Stimulated activated CD4-positive, alpha-beta T cell treated with anti-CD3 and anti-CD28 coated beads, Interleukin-1b, Interleukin-23, amount 100 ng/mL, for 1 hour (primary cell): ENCODE measurements at places on chromosomes 4 and X.

GRCh38 chr4:141081921-141082395, 51.3 kb downstream of the RNF150 start:
- DNase-seq = no peak

DNA sequence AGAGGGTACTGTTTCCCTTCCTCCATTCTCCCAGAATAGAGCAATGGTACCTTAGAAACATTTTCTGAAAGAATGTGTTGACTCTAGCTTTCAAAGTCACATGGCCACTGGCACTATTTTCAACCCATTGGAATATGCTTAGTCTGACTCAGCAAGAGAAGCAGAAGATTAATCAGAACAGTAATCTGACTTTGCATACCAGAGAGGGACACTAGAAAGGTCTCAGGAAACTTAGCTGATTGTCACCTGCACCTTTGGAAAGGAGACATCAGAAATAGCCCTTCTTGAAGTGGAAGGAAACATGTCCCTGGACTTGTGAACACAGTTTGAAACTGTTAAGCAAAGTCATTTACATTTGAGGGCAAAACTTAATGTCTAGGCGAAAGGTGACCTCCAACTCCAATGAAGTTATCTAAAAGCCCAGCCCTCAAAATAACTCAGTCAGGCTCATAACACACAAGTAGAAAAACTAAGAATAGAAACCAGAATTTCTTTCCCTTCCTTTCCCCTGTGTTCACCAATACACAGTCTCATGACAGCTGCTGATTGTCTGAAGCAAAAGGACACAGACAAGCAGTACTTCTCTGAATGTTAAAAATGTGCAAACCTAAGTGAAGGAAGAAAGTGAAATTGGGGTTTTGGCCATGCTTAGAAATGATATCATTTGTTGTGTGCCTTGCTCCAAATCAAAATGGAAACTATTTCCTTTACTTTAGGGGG, 270.8 kb downstream of the GRIA3 start:
- DNase-seq = no peak

GRCh38 chr4:100882661-100883060, 364.8 kb upstream of the EMCN start:
- DNase-seq = no peak

GRCh38 chr4:182896421-182896820, 20.8 kb downstream of the DCTD start:
- no peak for DNase-seq

GRCh38 chrX:2498781-2499302, 1.9 kb downstream of the DHRSX start:
- DNase-seq = no peak

DNA sequence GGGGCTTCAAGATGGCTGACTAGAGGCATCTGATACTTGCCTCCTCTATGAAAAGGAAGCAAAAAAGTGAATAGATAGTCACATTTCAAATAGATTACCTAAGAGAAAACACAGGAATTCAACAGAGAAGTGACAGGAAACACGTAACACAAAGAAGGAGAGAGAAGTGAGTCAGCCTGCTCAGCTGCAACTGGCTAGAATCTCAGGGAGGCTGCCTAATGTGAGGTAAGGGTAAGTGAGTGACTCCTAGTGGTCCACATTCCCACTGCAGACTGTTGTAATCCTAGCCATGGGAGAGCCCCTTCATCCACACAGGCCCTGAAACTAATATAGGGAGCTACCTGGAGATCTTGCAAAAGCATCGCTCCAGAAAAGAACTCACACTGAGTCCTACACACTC, 179.2 kb downstream of the SLC7A11 start:
- no peak for DNase-seq

DNA sequence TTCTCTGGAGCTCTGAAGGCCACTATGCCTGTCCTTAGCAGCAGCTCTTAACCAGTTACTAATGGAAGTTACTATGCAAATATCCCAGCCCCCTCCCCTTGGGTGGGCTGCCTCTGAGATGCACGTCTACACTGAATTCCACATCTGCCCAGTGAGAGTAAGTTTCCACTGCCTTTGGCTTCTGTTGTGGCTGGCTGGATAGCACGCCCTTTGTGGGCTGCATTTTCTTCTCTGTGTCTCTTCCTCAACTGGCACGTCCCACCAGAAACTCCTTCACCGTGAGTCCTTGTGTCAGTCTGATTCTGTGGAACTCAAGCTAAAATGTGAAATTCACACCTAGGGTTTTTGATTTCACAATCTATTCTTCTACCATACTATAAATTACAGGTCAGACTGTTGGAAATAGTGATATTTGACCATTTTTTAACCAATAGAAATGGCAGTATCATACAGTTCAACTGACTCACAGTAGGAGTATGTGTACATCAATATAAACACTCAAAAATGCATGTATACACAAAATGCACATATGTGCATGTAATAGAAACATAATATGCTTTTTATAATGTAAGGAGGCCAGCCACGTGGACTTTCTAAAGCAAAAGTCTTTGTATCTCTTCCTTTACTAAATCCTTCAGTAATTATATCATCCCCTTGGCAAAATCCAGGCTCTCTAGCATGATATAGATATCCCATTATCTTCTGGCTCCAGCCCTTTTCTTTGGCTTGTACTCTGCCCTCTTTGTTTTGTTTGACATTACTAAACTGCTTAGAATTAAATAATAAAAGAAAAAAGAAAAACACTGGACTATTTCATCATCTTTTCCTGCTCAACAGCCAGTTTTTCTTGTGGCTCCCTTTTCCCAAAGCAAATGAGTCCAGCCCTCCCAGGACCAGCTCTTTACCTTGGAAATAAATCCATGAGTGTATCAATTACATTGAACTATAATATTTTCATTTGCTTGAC, 33.2 kb upstream of the LDB2 start:
- DNase-seq = no peak

GRCh38 chrX:150032742-150033141, 94.5 kb upstream of the EOLA2 start:
- no peak for DNase-seq

DNA sequence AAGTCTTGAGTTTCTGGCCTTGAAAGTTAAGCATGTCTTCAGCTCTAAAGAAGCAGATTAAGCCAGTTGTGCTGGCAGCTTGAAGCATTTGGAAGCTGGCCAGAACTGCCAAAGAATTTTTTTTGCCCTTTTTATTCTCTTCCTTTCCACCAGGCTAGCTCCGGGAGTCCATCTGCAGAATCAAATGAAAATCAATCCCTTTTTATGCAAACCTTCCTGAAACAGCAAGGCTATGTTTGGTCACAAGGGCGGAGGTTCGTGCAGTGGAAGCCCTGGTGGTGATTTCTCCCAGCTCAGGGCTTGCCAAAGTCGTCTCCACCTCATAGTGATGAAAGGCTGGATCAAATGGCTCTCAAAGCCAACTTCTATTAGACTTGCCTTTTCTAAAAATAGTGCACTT, 21.6 kb upstream of the C4orf54 start:
- DNase-seq = no peak

- DNase-seq = no peak
Measured at GRCh38 chr4:123522081-123522480, 125.5 kb downstream of the SPRY1 start.

DNA sequence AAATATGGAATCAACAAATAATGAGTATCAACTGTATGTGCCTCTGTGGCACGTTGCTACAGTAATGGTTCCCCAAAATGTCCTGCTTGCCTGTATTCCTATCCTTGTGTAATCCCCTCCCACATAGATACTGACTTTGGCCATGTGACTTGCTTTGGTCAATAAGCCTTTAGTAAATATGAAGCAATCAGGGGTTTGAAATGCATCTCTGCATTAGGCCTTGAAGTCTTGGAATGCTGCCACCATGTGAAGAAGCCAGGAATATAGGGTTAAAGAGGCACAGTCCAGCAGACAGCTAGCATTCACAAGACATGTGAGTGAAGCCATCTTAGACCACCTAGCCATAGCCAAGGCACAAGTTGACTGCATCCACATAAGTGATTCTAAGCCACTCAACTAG, 190.9 kb downstream of the GABRB1 start:
- no peak for DNase-seq

DNA sequence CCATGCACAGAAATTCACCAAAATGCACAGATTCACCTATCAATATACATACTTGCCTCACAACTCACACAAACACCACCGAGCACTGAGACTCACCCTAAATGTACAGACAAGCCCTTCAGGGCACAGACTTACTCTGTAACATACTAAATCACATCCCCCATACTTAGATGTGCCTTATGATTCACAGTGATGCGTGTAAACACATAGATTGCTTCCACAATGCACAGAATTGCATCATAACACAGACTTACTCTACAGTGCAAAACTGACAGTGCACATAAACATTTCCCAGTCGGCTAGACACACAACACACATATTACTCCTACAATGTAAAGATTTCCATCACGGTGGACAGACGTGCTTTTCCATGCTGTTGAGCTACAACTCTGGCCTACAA, 6.2 kb downstream of the LINC00632 start:
- no peak for DNase-seq

GRCh38 chrX:13764281-13764680, 29.7 kb downstream of the OFD1 start:
- no peak for DNase-seq

DNA sequence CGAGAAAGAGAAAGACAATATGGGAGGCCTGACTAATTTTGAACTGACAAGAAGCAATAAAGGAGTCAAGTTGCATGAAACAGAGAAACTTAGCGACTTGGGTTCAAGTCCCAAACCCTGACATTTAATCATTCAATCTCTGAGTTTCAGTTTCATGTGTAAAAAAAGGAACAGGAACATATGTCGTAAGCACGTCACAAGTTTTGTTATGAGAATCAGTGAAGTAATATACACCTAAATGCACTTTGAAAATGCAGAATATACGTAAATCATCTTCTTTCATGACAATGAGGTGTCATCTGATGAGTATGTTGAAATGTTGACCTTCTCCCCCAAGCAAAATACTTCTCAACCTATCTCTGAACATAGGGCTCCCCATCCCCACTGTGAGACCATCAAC, 10.4 kb downstream of the ACOT9 start:
- no peak for DNase-seq

DNA sequence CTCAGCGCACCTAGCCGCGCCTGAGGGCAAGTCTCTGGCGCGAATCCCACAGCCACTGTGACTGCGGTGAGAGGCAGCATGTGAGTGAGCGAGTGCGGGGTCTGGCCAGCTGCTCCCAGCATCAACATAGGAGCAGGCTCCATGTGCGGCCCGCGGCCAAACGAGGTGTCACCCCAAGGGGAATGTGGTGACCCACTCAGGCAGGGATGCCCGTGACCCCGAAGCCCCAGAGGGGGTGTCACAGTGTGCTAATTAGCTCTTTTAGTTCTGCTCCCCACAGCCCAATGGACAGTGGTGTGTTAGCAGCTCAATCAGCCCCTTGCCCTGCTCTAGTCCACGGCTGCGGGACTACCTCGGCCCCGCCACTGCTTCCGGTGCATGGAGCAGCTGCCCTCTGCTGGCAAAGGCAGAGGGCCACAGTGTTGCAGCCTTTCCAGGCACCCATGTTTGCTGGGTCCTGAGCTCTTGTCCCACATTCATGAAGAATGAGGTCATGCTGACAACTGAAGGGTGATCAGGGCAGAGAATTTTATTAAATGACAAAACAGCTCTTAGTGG, 61.4 kb downstream of the AGA start:
- DNase-seq = no peak

GRCh38 chr4:169249214-169249973, 21.4 kb downstream of the SH3RF1 start:
- DNase-seq = no peak

DNA sequence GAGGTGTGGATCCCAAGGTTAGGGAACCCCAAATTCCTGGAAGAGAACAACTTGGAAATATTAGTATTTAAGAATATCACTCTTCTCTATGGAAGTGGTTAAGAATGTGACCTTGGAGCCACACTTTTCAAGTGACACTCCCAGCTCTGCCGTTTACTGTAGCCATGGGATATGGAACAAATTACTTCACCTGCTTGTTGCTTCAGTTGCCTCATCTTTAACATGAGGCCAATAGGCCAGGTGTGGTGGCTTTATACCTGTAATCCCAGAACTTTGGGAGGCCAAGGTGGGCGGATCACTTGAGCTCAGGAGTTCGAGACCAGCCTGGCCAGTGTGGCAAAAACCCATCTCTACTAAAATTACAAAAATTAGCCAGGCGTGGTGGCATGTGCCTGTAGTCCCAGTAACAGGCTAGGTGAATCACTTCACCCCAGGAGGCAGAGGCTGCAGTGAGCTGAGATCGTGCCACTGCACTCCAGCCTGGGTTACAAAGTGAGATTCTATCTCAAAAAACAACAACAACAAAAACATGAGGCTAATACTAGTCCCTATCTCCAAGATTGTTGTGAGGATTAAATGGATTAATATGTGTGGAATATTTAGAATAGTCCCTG, 13.0 kb downstream of the IL13RA1 start:
- no peak for DNase-seq

DNA sequence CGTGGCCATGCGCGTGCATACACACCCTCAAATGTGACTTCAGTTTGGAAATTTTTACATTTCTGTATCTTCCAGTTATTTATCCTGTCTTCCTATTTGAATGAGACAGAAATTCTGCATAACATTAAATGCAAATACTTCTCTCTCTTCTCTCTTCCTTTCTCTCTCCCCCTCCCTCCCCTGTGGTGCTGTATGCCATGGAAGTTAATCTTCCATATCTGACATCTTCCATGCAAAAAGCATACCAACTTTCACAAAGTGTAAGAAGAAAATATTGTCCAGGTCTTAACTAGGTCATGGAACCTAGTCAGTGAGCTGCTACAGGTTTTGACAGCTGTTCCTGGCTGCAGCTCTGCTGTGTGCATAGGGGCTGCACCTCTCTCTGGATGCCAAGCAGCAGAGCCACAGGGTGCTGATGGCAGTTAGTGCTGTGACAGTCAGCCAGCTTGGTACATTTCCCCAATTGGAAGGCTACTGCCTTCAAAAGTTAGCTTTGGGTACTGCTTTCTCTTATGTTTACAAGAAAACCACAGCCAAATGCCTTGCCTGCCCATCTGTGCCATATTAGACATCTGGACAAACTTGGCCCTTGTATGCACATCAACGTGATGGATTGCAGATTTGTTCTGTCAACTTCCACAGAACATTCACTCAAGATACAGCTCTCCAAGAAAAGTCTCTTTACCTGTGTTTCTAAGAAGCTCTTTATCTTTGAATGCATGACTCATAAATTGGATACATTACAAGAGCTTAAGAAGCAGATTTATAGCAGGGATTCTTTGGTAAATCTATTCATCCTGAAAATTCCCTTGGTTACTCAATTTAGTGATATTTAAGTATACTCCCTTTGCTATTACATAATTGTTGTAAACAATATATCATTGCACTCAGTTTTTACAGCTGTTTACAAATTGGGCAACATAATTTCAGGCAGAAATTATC, 623.8 kb downstream of the EPHA5 start:
- no peak for DNase-seq

DNA sequence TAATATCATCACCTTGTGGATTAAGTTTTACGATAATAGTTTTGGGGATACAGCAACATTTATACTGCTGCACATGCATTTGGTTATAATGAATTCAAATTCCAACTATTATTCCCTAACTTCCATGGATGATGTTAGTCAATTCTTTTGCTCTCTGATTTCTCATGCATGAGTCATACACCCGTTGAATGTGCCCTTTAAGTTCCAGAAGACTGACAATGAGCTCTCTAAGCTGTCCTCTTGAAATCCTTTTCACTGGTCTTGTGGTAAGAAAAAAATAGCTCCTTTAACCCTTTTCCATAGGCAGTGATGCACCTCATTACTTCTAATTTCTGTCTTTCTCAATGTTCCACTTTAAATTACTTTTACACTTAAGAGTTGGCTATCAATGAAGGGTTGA, 1095.2 kb upstream of the POU3F4 start:
- no peak for DNase-seq

GRCh38 chr4:8840816-8841455, 30.7 kb downstream of the HMX1 start:
- no peak for DNase-seq

- DNase-seq = no peak
Measured at GRCh38 chrX:138775517-138775916, 64.0 kb upstream of the FGF13 start.
